ENCODE measurements at places on chromosomes 11 and 22.

- DNase-seq, result no peak
These were observed 234.3 kb upstream of the NARS2 start for GRCh38 chr11:78808923-78809322.

- DNase-seq, result no peak
These were observed 79.6 kb downstream of the BBOX1 start for GRCh38 chr11:27120211-27120610.

GRCh38 chr11:67240576-67241389 lies 25.5 kb upstream of the GRK2 start:
- peak; percentile 47 for DNase-seq

DNA sequence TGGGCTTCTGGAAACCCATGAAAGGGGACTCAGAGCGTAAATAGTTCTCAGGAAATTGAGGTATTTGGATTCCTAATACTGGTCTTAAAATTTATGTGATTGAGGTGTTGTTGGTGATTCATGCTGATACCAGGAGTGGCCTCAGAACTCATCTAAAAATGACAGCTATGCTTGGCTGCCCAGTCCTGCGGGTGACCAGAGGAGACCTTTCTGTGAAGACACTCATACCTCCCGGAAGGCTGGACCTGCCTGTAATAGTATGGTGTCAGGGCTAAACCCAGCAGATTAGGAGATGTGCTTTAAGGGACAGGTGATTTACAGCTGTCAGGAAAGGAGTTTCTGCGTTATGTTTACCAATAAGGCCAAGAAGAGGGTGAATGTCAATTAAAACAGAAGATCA lies 29.9 kb downstream of the C11orf96 start:
- no peak for DNase-seq

GRCh38 chr11:27083782-27084181 lies 43.2 kb downstream of the BBOX1 start:
- DNase-seq, result no peak

- no peak for DNase-seq
These were observed 268.6 kb upstream of the PITPNB start for GRCh38 chr22:28187612-28188011.
